Stimulated activated CD4-positive, alpha-beta T cell treated with anti-CD3 and anti-CD28 coated beads, Interleukin-1b, Interleukin-23, amount 100 ng/mL, for 4 hours (primary cell): ENCODE measurements at places on chromosomes 6 and 20.

DNA sequence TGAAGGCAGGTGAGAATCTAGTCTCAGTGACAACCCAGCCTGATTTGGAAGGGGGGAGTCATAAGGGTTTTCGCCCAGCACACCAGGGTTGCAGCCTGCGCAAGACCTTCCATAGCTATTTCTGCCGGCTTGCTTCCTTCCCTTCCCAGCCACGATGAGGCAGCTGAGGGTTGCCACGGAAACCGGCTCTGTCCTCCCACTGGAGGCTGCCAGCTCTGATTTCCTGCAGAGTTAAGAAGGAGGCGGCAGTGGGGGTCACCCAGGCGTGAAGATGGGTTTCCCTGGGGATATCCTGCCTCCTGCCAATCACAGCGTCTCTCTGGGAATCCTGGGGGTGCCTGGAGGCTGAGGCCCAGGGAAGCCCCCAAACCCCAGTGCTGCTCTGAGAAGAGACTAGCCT, 23.1 kb upstream of the KCNB1 start:
- no peak for DNase-seq

DNA sequence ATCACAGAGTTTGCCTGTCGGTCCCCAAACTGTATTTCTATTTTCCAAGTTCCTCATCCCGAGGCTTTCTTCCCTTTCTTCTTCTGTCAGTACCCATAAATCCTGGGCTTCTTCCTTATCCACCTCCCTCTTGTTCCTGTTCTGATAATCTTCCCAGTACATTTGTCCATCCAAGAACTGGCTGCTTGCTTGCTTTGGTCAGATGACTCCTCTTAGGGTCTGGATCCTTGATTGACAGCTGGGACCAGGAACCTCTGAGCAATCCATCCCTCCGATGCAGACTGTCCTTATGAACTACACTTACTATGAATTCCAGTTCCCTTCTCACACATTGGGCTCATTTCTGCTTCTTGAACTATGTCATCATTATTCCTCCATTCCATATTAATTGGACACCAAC, 275.3 kb upstream of the CITED2 start:
- DNase-seq, result no peak

DNA sequence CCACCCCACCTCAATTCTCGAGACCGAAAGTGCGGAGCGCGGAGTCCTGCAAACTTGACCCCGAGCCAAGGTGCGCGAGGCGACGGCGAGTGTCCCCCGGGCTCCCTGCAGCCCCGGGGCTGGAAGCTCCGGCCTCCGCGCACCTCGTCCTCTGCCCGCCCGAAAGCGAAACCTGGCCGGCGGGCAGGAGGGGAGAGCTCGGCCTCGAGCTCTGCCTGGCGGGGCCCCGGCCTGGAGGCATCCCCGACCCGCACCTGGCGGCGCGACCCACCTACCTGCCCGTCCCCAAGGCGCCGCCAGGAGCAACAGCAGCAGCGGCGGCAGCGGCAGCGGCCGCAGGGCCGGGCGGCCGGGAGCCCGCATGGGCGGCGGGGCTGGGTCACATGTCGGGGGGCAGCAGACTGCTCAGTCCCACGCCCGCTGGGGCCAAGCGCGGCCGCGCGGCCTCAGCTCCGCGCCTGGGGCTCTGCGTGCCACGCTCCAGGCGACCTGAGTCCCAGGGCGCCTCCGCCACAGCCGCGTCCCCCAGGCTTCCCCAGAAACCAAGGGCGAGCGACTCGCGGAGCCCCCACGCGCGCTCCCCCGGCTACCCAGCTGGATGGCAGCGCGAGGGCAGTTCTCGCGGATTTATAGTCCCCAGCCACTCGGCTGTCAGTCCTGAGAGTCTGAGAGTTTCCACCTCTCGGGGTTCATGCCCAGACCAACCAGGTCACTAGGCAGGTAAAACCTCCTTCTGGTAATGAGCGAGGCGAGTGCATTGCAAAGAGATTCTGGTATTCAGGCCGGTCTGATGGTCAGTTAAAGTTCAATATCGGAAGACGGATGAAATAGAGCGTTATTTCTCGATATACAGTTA, at the start of gene IL20RA:
IL20RA (minus strand) TSS at position 600 of the 856 bp plus-strand sequence; CDS start at position 363, 237 bp downstream.
- no peak for DNase-seq

DNA sequence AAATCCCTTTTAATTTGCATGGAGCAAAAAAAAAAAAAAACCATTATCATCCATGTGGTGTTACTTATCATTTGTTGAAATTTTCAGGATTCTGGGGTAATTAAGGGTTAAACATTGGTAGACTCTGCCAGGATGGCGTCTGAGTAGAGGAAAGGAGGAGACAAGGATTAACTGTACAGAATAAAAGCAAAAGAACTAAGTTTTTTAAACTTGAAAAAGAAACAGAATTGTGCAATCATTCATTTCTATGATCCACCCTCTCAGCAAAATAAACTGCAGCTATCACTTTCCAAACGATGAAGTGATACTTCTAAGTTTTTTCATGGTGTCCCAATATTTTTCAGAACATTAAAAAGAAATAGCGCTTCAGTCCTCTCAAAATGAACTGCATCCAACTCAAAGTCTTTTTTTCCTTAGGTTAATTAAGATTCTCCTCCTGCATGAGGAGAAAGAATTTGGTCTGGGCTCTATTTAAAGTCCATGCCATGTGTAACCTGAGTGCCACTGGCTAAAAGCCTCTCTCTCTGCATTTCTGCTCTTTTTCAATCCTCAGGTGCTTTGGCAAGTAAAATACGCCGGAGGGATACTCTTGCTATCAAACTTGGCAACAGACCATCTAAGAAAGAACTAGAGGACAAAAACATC, 69.5 kb upstream of the LTV1 start:
- DNase-seq, result no peak

DNA sequence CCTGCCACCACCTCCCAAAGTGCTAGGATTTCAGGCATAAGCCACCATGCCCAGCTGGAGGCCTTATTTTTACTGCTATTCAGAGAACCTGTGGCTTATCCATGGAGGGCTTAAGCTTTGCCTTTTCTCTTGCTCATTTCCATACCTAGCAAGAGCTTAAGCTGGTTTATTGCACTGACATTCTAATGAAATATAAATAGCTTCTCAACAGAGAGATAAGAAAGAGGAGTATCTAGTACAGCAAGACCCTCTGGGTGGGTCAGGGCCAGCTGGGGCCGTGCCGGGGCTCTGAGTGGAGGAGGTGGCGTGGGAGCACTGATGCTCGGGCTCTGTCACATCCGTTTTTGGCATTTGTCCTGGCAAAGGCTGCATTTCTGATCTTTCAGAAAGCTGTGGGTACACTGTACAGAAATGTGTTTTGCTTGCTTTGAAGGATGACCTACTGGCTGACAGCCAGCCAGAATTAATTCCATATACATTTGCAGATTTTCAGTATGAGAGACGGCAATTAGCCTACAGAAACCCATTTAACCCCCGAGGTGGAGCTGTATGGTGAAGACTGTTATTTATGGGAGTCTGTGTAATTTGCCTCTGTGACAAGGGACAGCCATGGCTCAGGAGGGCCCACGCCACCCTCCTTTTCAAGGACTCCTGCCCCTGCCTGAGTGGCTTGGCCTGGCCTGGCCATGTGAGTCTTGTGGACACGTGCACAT, 181.6 kb upstream of the AKAP12 start:
- no peak for DNase-seq

DNA sequence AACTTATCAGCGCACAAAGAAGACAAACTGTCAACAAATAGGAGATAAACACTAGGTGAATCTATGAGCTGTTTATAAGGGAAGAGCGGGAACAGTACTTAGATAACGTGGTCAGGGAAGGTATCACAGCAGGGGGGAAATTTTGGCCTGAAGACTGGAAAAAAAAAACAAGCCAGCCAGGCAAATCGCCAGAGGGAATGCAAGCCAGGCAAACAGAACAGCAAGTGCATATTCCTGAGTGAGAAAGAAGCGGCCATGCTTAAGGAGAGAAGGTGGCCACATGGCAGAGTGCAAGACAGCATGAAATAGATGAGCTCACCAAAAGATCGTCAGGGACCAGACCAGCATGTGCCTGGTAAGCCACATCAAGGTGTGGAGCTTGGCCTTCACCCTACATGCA, 466.5 kb upstream of the ARID1B start:
- no peak for DNase-seq

DNA sequence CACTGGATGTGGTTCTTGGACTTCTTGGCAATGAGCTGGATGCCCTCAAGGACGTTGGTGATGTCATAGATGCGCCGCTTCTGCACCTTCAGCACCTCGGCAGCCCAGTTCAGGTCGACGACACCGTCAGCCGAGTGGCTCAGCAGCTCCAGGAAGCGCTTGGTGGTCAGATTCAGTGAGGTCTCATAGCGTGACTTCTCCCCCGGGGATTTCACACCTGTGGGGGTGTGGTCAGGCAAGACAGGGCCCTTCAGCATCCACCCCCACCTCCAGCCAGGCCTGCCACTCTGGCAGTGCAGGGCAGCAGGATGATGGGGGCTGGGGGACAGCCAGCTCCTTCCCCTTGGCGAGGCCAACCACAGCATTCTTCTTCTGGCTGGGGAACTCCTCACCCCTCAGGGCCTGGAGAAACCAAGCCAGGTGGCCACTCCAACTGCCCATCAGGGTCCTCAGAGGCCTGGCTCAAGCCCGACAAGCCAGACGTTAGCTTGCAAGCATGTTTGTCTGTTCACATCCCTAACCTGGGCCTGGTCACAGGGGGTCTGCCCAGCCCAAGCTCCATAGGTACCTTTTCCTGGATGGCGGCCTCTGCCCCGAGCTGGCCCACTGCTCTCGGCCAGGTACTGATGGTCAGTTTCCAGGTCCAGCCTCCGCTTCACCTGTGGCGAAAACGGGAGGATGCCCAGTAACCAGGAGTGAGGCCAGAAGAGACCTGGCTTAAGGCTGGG, 5.7 kb upstream of the NECAB3 start:
- DNase-seq, result no peak

- no peak for DNase-seq
Observed at GRCh38 chr6:53320964-53321363, 27.8 kb downstream of the ELOVL5 start.

DNA sequence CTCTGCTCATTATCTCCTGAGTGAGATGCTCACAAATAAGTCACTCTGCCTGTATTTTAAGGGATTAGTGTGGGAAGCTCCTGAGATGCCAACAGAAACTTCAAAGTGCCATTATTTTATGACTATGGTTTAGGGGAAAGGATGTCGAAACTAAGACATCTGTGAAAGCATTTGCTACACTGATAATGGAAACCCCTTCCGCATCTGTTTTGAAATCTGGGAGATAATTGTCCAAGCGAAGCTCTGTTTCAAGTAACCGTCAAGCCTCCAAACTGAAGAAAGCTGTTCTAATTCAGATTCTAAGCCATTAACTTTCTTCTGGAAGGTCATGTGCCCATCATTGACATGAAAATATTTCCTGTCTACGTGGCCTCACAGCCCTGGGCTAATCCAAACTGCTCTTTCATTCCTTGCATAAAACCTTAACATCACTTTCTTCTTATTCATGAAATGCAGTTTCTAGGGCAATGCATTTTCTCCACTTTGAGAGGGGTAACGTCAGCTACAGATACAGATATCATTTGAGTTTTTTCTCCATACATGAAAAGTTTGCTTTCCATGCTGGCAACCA, 932.0 kb downstream of the C6orf118 start:
- DNase-seq, result no peak

- DNase-seq, result peak; percentile 86
Observed at GRCh38 chr6:157323255-157323965, at the start of gene TMEM242. Gene TMEM242, minus strand, starts transcription at chr6:157323519. Its CDS starts 20 bp downstream, at chr6:157323499.

- DNase-seq, result no peak
Observed at GRCh38 chr6:57021086-57021720, 25.3 kb upstream of the KIAA1586 start.

- no peak for DNase-seq
Observed at GRCh38 chr20:7975851-7976414, 35.7 kb upstream of the HAO1 start.

DNA sequence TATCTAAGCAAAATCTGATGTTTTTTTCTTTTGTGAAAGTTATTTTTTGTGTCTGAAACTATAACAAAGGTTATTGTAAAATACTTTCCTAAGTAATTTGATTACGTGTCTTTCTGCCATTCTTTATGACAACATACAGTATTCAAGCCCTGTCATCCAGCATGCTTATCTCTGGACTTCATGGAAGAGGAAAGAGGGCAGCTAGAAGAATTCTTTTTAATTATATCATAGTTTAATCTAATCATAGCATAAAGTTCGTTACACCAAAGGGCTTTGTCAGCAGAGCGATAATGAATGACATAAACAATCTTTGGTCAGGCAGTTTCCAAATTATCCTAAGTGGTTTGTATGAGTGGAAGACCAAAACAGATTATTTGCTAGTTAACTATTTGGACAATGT, 3.5 kb downstream of the ENPP3 start:
- no peak for DNase-seq

- DNase-seq, result no peak
Observed at GRCh38 chr6:57078531-57079207, 11.3 kb upstream of the ZNF451 start.

- DNase-seq, result peak; percentile 30
Observed at GRCh38 chr20:49278818-49279676, 1.2 kb upstream of the ZNFX1 start.

DNA sequence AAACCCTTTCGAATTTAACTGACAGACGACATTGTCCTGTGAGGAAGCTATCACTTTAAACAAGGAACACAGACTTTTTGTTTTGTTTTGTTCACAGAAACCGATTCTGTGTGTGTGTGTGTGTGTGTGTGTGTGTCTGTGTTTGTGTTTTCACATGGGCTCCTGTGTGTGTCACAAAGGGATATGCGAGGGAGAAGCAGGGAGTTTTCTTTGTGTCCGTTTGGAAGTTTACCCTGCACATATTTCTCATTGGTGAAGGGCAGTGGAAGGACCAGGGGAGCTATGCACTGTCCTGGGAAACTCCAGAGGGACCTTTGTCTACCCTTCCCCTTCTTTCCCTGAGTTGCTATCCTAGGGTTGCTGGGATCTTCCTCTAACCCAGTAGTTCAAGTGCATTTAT, 17.7 kb downstream of the POM121L2 start:
- DNase-seq, result no peak

- DNase-seq, result no peak
Observed at GRCh38 chr6:12546410-12547002, 170.1 kb upstream of the PHACTR1 start.

DNA sequence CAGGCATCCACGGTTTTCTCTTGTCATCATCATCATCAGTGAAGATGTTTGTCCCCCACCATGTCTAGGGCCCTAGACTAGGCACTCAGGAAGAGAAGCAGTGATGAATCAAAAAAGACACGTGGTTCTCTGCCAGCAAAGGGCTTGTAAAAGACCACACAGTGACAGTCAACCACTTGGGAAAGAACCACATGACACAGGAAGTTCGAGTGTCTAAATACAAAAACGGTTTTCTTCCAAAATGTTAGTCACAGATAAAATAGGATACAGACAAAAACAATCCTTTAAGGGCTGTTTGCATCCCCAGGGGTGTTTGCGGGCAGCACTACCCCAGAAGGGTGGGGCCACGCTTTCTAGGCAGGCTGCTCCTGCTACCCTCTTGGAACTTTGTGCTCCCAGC, 356.8 kb upstream of the AGPAT4 start:
- DNase-seq, result no peak

GRCh38 chr6:17994019-17994418, 6.6 kb upstream of the KIF13A start:
- no peak for DNase-seq
